Posterior vena cava (tissue), 2 donors: ENCODE measurements at places on chromosomes 13 and 19.

GRCh38 chr19:18502638-18503294 is 19.1 kb downstream of the ELL start:
- no peak for DNase-seq

DNA sequence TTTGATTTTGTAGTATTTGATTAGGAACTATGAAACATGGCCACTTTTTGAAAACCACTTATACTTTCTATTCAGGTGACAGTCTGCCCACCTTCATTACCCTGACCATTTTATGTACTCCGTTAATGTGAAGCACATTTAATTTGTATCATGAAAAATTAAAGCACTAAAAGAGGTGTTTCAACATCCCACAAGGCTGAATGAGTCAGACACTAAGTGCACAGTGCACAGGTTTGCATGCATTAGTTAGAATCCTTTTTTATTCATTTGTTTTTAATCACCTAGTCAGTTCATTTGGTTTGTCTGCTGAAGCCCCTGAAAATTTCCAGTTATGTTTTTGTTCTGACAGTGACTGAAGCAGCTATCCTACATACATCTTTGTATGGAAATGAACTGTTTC is 271.0 kb downstream of the SLITRK5 start:
- no peak for DNase-seq

GRCh38 chr13:113084943-113085540 is 20.5 kb upstream of the F7 start:
- peak; percentile 81 for DNase-seq

DNA sequence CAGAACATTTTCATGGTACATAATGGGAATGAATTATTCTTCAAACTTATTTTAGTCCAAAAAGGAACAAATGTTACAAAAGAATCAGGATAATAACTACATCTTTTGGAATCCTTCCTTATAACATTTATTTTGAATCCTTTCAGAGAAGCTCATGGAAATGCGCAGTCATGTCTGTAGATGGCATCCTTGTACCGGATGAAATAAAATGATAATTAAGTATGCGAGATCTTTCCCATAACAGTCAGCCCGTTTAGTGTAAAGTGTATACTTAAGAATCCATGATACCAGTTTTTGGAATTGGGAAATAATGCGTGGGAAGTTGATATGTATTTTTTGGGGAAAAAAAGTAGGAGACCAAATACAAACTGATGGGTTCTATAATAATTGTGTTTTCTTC is 418.8 kb downstream of the GPC5 start:
- no peak for DNase-seq

GRCh38 chr19:23415034-23415433 is 19.8 kb upstream of the ZNF91 start:
- no peak for DNase-seq
